Temporal lobe (tissue), 4 donors: ENCODE measurements at places on chromosomes 2 and 18. TPM values are rescaled to one million over a fixed set of nuclear protein-coding genes. Genes with fewer than 3 reads are reported as not detected.

The IL36G gene
- not detected for total RNA-seq

The SERPINB5 gene
- 0.49 TPM for total RNA-seq

The MROH2A gene
- total RNA-seq: not detected

The SLC16A14 gene
- 41.6 TPM for total RNA-seq

The POTEC gene
- not detected for total RNA-seq

The ZNF521 gene
- 12.5 TPM for total RNA-seq

The MERTK gene
- 3.7 TPM for total RNA-seq
